ENCODE measurements at places on chromosomes 4 and X.
A peak's percentile ranks its signal among the peaks of the same experiment; 100 is the strongest.

- no peak for DNase-seq
These were observed 26.9 kb downstream of the ARFIP1 start for GRCh38 chr4:152806501-152807125.

- no peak for DNase-seq
These were observed 57.8 kb upstream of the PLAC1 start for GRCh38 chrX:134715930-134716619.

DNA sequence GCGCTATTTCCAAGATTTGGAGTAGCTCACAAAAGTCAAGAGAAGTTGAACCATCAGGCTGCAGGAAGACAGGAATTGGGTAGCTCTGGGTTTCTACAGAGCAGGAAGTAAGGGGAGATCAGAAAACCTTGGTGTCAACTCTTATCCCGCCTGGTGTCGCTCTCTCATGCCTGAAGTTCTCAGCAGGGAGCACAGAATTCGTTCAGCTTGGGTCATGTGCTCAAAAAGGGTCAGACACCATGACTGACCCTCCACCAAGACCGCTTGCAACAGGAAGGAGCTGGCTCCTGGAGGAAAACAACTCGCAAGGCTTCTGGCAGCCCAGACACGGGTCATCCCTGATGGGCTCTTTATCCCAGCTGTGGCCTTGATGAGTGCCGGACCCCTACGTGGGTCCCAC is 93.7 kb upstream of the MSX1 start:
- DNase-seq: no peak

GRCh38 chr4:150402871-150403272 is 179.1 kb upstream of the MAB21L2 start:
- DNase-seq: no peak

DNA sequence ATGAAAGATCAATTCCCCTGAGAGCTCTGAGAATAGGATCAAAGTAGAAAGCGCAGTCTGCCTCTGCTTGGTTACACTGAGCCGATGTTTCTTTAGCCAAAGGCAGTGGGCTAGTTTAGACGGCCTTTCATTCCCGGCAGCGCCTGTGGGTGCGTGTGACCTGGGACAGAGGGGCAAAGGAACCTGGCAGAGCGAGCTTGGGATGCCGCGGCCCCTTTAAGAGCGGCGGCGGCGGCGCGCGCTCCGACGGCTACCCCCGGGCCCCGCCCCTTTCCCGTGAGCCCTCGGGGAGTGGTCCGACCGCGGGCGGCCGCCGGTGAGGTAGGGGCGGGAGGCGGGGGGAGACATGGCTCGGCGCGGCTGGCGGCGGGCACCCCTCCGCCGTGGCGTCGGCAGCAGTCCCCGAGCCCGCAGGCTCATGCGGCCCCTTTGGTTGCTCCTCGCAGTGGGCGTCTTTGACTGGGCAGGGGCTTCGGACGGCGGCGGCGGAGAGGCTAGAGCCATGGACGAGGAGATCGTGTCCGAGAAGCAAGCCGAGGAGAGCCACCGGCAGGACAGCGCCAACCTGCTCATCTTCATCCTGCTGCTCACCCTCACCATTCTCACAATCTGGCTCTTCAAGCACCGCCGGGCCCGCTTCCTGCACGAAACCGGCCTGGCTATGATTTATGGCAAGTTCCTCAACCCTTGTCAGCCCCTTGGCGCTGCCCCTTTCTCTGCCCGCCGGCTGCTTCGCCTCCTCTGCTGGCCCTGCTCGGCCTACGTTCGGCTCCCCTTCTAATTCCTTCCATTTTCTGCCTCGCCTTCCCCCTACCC is at the start of gene SLC9A6:
Gene SLC9A6, plus strand, starts transcription at position 279 of the 816 bp plus-strand sequence. Its CDS starts 224 bp downstream, at position 503.
- DNase-seq: peak; percentile 76

DNA sequence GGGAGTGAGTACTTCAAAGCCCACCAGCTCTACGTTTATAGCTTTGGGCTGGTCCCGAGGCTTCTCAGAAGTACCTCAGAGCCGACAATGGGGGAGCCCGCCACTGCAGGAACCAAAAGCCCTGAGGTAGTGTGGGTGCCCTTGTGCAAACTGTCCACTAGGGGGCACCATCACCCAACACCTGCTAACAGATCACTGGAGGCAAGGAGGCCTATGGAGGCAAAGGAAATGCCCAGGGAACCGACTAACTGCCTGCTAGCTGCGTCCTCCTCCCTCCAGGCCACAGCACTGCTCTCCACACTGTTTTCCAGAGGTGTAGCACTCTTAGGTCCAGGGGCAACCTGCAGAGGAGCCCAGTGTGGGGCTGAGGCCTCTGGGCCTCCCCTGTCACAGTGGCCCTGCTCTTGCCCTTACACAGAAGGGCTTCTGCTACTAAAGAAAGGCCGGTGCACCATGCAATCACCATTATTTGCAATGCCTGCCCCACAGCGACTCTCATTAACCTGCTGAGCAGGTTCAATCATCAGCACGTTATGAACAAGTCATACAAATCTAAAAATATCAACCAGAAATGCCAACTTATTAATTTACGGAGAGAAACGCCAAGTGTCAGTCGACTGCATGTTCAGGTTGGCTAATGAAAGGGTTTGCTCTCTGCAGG is 159.1 kb downstream of the NSUN7 start:
- peak; percentile 64 for DNase-seq

DNA sequence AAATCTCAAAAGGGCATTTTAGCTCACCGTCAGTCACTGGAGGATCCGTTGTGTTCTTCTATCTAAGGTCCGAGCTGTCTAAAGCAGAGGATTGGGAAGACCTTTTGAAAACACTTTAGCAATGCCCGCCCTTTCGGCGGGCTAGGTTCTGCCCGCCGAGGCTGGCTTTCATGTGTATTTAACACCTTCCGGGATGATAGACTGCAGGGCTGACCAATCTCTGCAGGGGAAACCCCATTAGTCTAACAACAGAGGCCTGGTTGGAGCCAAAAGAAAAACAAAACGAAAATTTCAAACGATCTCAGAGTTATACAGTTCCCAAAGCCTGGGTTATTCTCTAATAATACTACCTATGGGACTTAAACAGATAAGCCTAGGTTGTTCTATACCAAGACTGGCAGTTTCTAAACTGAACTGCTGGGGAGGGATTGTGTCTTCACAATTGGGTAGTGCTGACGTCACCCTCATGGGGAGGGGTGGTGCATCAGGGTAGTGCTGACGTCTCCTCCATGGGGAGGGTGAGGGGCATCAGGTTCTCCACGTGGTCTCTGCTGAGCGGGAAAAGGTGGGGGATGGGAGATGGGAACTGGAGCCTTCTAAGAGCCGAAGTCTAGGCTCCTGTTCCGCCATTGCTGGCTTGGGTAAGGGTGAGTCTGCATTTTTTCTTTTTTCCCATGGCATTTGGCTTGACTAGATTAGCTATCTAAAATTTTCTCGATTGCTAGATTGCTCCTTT is 14.8 kb upstream of the CUL4B start:
- DNase-seq: no peak

DNA sequence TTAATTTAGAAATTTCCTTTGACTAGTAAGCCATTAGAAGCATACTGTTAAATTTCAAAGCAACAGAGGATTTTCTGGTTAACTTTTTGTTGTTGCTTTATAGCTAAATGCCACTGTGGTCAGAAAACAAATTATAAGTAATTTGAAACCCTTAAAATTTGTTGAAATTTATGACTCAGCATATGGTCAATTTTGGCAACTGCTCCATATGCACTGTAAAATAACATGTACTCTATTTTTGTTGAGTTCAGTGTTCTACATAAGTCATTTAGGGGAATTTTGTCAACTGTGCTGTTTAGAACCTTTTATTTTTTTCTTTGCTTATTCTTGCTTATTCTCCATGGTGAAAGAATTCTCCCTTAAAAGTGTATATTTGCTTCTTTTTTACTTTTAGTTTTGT is 28.6 kb downstream of the SCLT1 start:
- DNase-seq: no peak

- no peak for DNase-seq
These were observed 36.5 kb downstream of the SUPT20HL1 start for GRCh38 chrX:24396931-24397279.

GRCh38 chr4:169124661-169125060 is 114.6 kb upstream of the CBR4 start:
- DNase-seq: no peak

DNA sequence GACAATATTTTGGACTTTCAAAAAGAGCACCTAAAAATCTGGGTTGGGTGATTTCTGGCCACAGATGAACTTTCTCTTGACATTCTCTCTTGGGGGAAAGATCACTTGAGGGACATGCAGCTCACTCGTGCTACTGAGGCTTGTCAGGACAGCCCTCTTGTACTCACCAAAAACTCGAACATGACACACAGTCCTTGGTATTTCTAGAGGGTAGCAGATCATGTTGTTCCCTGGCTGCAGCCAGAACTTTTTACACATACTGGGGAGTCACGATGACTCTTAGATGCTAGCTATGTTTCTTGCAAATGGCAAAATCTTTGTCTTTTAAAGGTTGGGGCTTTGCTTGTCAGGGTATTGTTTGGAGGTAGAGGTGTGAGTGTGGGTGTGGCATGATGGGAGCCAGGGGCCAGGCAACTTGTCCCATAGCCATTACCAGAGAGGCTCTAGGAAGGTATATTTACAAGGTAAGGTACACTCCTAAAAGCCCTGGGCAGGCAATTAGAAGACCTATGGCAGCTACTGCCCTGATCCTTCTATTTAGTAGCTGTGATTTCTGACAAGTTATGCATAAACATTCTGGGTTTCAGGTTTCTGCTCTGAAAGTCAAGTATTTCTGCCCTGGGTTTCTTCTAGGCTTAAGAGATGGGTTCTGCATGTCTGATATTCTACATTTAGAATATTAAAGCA is 241.7 kb upstream of the TLL1 start:
- no peak for DNase-seq

- no peak for DNase-seq
These were observed 50.2 kb downstream of the LEF1 start for GRCh38 chr4:108118505-108118904.

DNA sequence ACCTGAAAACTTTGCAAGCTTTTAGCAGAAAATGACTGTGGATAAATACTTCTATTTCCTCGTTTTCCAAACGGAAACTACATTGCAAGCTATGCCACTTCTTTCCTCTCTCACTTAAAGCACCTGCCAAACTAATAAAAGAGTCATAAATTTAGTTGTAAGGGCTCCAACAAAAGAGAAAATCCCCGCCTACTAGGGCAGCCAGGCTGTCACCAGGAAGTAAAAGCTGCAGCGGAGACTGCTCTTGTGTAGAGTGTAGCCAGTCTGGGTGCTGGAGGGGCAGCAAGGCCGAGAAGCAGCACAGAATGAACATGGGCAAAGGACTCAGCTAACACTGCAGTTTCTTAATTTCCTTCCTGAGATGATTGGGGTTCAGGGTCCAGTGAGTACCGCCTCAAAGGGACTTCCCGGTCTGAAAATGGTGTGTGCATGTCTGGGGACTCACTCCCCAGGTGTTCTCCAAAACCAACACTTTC is 89.3 kb upstream of the MAML3 start:
- no peak for DNase-seq

- DNase-seq: no peak
These were observed 64.7 kb upstream of the EXOC1L start for GRCh38 chr4:55754754-55755350.

DNA sequence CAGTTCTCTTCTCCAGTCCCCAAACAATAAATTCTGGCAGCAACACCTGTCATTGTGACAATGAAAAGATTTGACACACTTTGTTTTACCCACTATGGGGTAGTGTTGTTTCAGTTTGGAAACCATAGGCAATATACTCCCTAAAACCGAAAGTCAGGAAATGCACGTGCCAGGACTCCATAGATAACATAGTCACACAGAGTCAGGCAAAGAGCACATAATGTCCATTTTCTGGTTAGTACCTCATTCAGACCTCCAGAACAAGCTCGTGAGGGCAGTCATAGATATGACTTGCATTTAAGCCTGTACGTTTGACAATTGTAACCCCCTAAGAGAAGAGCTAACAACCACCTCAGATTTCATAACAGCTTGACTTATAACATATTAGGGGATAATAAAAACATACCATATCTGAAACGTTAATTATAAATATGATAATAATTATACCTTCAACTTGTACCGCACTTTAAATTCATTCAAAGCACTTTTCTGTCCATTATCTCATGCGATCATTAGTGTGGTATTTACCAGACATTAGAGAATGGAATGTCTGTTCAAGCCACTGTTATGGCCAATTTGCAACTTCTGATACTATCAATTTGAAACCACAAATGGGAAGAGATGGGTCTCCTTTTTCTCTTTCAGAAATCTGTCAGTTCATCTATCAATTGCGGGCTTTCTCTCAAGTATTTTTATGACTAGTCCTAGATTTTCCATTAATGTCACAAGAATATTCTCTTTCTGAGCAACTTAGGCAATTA is 147.4 kb downstream of the LDB2 start:
- no peak for DNase-seq

DNA sequence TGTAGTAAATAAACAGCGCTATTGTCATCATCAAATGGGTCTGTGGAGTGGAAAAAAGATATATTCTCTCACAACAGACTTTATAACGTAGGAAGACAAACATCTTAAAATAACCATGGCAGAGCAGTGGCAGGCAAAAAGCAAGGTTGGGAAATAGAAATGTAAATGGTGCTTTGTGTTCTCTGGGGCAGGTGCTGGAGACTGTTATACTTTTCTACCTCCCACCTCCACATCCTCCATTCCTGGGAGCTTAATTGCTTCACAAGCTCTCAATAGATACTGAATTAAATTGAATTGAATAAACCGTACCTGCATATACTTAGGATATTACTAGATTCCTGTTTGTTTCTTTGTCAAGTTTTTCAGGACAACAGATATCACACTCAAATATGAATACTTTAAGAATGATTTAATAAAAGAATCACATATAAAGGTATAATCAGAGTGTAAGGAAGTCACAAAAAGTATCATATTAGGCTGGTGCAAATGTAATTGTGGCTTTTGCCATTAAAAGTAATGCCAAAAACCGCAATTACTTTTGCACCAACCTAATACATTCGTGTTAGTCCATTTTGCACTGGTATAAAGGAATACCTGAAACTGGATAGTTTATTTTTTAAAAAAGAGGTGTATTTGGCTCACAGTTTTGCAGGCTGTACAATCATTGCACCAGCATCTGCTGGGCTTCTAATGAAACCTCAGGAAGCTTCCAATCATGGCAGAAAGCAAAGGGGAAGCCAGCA is 367.3 kb downstream of the GRIA2 start:
- DNase-seq: no peak

- DNase-seq: no peak
These were observed 23.5 kb upstream of the PHF8 start for GRCh38 chrX:54067766-54068165.

- no peak for DNase-seq
These were observed 72.3 kb downstream of the SOX3 start for GRCh38 chrX:140432346-140433175.

- no peak for DNase-seq
These were observed 30.0 kb upstream of the SLC9A7 start for GRCh38 chrX:46788902-46789301.

DNA sequence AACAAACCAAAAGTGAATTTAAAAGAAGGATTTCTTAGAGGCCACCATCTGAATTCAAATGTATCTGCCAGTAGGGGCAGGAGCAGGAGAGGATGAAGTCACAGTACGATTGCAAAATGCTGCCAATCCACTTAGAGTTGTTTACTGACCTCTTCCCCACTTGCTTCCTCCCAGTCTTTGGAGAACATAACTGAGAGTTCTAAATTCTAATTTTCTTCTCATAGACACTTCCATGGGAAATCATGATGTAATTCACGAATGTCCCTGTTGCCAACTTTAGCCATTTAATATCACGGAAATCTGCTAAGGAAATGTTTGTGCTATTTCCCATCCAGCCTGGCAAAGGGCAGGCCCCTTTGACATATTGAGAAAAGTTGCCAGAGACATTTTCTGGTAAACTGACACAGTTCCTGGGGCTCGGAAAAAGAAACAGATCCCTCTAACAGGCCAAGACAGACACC is 33.6 kb upstream of the NOCT start:
- no peak for DNase-seq

Measured in activated naive CD8-positive, alpha-beta T cell treated with anti-CD3 and anti-CD28 coated beads, Interleukin-2, amount 10 ng/mL, durations not matched to agents 7 days and 5 days (primary cell).